Left lung (tissue), 14 donors: ENCODE measurements at places on chromosomes 11 and 22. TPM values are rescaled to one million over a fixed set of nuclear protein-coding genes. Genes with fewer than 3 reads are reported as not detected.

DNA sequence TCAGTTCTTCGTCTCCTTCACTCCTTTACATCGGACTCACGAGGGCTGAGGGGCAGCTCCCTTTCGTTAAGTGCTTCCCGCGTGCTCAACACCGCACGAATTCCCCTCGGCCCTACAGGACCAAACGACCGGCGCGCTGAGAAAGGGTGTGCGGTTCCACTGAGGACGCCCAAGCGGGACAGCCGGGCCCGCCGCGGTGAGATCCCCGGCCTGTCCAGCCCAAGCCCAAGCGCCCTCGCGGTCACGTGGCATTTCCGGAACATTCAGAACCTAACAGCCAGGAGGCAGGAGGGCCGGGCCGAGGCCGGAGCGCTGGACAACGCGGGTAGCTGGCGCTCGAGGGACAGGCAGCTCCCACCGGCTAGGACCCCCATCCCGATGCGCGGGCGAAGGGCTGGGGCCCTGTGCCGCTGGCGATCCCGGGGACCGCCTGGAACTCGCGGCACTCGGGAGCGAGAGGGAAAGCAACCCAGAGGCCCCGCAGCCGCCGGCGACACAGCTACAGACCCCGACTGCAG is 737 bp upstream of the STIP1 start:
- DNase-seq, result peak; percentile 84

DNA sequence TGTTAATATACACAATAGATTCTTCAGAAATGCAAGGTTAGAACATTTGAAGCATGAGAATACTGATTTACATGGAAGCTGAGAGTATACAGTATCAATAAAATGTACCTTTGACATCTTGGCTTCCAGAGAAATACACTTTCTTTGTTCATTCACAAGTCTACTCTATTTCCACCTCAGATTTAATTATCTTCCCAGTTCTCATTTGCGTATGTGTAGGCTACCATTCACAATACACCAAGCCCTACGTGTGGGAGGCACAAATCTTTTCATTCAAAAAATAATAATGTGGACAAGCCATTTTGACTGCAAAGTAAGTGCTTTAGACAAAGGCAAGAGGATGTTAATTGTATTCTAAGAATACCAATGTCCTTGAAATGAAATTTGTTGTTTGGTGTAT is 132.7 kb upstream of the MTMR2 start:
- no peak for DNase-seq

DNA sequence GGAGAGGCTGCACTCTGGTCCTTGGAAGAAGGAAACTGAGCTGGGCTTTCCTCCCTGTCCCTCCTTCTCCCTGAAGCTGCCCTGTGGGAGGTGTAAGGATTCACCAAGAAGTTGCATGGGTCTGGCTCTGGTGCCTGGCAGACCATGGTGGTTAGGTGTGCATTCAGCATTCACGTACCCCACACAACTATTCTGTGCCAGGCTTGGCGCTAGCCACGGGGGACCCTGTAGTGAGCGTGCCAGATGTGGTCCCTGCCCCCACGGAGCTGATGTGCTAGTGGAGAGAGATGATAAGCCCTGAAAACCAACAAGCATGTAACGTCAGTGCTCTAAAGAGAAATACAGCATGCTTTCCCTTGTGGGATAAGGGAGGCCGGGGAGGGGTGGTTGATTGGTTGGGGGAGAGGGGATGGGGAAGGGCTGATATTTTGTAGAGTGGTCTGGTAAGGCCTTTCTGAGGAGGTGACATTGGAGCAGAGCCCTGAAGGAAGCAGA is 48.9 kb downstream of the CD82 start:
- no peak for DNase-seq

- no peak for DNase-seq
Observed at GRCh38 chr11:110148775-110149744, 55.9 kb downstream of the ZC3H12C start.

DNA sequence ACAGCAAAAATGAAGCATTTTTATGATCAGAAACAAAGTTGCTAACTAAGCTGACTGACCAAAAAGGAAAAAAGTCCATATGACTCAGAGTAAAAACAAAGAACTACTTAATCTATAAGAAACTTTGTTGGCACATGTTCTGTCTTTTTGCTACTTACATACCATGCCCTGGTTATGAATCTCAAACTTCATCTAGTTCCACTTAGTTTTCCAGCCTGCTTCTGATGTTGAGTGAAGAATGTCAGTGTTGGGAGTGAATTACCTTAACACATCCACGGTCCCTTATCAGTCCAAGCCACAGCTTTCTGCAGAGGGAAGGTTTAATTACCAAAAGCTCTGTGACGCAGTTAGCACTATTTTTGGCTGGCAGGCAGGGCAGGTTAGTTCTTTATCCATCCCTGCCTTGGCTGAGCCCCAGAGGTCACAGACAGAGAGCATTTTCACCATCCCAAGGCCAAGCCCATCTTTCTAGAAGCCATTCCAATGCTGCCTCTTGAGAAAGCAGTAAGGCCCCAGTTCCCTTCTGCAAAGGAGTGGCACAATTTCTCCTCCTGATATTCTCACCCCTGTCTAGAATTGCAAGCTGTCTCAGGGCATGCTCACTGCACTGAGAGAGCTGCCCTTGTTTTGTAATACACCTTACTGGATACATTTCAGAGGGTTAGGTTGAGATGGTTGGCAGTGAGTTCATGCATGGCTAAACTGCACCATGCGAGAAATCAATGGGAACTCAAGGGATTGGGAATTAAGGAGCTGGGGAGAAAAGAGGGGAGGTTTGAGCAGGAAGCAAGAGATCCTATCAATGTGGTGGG is 67.1 kb downstream of the SLC1A2 start:
- no peak for DNase-seq

- no peak for DNase-seq
Observed at GRCh38 chr22:36016684-36017083, 11.9 kb downstream of the RBFOX2 start.

DNA sequence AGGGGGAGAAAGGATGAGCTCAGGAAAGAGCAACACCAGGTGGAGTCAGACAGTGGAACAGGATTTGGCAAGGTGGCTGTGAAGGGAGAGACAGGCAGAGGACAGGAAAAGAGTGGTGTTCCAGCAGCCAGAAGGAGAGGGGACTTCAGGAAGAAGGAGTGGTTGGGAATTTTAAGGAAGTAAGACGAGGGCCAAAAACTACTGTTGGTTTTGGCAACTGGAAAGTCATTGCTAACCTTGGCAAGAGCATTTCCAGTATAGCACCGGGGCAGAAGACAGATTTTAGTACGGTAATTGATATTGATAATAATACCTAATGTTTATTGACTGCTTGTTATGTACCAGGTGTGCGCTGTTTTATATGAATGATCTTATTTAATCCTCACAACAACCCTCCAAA is 15.4 kb upstream of the DDX6 start:
- DNase-seq, result no peak

DNA sequence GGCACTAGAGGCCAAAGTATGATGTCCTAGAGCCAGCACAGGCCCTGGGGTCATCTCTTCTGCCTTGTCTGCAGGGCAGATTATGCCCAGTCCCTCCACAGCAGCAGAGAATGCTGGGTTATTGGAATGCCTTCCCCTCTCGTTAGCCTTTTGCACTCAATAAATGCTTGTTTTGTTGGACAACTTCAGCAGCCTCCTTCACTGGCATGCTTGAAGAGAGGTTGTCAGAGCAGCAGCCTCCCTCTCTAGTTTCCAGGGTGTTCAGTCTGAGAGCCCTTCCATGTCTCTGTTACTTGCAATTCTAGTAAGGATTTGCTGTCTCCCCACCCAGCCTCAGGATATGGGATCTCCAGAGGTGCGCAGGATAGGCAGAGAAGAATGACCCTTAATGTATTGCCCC is 82.9 kb downstream of the PKNOX2 start:
- no peak for DNase-seq

GRCh38 chr11:27847496-27847895 is 147.2 kb upstream of the BDNF start:
- no peak for DNase-seq

DNA sequence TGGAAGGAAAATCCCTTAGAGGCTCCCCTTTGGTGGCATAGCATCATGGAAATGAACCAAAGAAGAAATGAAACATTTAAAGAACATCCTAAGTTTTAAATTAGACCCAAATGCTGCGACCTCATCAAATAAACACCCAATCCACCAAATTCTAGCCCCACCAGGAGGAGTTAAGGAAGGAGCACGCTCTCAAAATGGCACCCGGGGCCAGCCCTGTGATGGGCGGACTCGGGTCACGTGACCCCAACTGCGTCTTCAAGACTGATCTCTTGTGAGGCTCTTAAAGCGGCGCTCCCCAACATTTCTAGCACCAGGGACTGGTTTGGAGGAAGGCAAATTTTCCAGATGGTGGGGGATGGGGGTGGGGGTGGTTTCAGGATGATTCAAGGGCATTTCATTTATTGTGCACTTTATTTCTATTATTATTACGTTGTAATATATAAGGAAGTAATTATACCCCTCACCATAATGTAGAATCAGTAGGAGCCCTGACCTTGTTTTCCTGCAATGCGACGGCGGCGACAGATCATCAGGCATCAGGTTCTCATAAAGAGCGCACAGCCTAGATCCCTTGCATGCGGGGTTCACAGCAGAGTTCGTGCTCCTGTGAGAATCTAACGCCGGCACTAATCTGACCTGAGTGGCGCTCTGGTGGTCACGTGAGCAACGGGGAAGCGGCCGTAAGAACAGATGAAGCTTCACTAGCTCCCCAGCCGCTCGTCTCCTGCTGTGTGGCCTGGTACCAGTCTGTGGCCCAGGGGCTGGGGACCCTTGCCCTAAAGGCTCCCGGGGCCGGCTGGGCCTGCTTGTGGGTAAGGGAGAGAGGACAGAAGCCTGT is 90.6 kb upstream of the SLC22A12 start:
- DNase-seq, result no peak

DNA sequence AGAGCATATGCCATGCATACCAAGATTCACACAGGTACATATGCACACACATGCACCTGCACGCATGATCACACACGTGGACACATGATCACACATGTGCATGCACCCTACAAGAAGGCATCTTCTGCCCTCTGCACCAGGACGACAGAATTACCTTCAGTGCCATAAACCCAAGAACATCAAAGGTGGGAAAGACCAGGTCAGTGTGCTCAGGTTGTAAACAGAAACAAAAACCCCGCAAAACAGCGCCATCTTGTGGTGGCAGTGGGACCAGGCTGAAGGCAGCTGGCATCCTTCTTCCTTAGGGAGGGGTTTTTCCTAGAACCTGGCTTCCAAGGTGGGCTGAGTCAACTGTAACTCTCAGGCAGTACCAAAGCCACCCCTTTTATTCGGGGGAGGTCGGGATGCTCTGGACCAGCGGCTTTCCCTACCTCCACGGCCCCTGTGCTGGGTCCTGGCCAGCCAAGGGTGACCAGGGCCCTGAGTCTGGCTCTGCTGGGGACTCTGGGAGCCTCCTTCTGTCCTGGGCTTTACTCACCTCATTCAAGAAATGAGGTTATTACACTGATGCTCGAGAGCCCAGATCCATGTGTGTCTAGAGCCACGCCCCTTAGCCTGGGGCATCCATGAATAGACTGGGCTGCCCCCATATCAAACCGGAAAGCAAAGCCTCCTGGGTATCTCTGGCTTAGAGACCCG is 69.4 kb upstream of the FGF3 start:
- peak; percentile 34 for DNase-seq

DNA sequence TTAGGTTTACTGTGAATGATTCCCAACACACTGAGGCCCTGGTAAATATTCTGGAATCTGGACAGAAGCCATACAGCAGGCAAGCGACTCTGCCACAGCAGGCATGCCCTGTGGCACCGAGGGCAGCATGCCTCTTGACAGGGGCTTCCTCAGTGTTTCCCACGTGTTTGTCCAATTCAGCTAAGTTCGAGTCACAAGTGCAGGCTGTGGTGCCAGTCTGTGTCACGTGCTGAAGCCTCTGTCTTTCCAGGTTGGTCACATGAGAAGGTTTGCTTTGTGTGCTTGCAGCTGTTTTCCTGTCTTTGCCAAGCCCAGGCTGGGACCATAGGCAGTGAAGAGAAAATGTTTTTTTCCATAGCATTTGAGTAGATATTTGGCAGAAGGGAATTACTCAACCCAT is 2.4 kb upstream of the PPFIBP2 start:
- peak; percentile 71 for DNase-seq

DNA sequence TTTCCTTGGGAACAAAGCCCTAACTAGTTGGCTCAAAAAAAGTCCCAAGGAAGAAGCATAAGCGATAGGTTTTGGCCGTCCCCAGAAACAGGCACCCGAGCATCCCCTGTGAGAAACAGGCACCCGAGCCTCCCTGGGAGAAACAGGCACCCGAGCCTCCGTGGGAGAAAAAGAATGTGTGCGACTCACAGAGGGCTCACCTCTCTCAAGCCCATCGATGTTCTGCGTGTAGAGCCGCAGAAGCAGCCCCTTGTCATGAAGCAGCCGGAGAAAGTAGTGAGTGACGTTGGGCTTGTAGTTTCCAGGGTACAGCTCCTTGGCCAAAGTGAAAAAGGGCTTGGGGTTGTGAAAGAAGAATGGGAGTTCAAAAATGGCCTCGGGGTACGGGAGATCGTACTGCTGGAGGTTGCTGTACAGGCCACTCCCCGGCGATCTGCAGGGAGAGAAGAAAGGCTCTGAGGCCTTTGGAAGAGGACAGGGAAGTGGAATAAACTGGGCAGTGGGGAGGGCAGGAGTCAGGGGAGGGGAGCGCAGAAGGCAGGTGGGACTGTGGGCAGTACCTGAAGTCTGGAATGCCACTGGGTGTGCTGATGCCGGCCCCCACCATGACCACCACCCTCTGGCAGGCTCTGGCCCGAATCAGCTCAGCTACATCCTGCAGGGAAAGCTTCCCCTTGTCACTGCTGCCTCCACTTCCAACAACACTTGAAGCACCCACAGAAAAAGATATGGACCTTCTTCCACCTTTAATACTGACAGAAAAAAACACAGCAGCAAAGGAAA is 3.2 kb downstream of the SIRT3 start:
- DNase-seq, result no peak

- no peak for DNase-seq
Observed at GRCh38 chr11:14454861-14455632, 44.6 kb downstream of the COPB1 start.

DNA sequence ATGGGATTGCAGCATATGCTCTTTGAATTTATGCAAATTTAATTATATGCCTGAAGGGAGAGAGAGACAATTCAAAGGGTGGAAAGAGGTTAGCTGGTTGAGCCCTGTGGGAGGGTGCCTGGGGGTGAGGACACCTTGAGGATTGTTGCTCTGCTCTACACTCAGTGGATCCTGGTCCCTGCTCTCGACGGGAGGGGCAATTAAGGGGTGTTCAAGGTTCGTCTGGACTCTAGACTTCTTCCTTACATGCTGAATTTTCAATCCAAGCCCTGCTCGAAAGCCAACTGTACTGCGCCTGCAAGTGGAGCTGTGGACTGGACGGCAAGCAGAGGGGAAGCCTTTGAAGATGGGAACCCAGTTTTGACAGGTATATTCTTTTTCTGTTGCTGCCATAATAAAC is 15.5 kb upstream of the OR5M11 start:
- no peak for DNase-seq

The GRK2 gene
- 55.2 TPM for total RNA-seq

The ANO3 gene
- 0.31 TPM for total RNA-seq

The DENND6B gene
- total RNA-seq, result 8.2 TPM

The GDPD4 gene
- not detected for total RNA-seq

The CALCA gene
- 0.41 TPM for total RNA-seq

The GLB1L3 gene
- 0.29 TPM for total RNA-seq

The CCND1 gene
- 243 TPM for total RNA-seq

The NPAS4 gene
- 0.64 TPM for total RNA-seq

The IL18 gene
- 35.8 TPM for total RNA-seq

The KRTAP5-1 gene
- total RNA-seq, result not detected

The EMID1 gene
- total RNA-seq, result 10.5 TPM
